ENCODE measurements at places on chromosomes 6 and 20.
A peak's percentile ranks its signal among the peaks of the same experiment; 100 is the strongest.

DNA sequence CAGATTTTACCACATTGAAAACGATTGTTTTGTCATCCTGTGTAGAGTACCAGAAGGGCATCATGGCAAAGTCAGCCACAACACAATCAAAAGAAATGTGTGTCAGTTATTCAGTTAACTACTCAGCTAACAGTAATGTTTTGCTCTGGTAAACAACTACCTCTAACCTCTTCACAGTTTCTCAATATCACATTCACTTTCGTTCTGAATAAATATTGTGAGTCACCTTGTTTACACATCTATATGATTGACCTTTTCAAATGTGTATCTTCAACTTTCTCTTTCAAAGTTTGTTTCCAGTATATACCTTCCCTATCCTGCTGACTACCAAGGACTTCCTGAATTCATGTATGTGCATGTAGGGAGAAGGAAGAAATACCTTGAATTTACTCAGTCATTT is 216.6 kb upstream of the UFL1 start:
- DNase-seq, result no peak

DNA sequence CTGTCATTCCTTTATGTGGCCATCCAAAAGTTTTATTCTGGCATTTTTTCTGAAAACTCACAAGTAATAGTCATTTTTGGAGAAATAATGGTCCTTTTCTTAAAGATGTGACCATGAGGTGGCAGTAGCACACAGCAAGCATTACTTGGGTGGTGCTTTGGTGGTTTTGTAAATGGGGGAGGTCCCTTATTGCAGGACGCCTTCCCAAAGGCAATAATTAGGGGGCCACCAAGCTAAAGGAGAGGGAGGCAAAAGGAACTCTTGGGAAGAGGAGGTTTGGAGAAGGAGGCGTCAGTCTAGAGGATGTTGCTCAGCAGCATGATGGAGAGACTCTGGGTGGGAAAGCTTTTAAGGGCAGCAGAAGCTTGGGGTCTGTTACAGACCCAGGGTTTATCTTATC is 422.6 kb upstream of the MMS22L start:
- no peak for DNase-seq

DNA sequence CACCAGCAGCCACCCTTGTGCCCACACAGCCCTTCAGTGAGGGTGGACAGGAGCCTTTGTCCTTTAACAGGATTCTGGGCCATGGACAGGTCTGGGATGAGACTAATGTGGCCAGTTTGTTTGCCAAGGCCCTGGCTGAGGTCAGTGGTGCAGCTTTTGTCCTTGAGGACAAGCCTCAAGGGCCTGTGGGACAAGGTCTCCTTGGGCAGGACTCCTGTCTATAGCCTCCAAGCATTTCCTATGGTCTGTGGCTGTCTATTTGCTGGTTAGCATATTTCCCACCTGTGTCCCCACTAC is 44.1 kb downstream of the SUN5 start:
- no peak for DNase-seq

GRCh38 chr6:3746119-3746691 is 5.3 kb downstream of the PXDC1 start:
- no peak for DNase-seq

GRCh38 chr20:35120012-35120701 is 27.0 kb downstream of the EDEM2 start:
- peak; percentile 86 for DNase-seq

- no peak for DNase-seq
Observed at GRCh38 chr6:84228198-84228543, 728 bp upstream of the CEP162 start.

DNA sequence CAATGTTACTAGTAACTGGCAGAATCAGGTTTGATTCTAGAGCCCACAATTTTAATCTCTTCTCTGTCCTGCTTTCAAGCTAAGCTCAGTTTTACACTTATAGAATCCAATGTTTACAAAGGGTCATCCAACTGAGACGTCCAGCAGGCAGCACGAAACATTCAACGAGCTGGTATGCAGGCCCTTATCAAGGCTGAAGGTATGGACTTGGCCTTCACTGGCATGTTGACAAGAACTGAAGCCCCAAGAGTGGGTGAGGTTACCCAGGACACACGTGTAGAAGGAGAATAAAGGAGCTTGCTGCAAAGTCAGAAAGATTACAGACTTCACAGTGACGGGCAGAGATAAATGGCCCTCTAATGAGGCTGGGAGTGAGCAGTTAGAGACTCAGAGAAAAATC is 187.4 kb downstream of the KIF16B start:
- DNase-seq, result no peak

- no peak for DNase-seq
Observed at GRCh38 chr6:25060522-25060921, 124.8 kb upstream of the RIPOR2 start.

DNA sequence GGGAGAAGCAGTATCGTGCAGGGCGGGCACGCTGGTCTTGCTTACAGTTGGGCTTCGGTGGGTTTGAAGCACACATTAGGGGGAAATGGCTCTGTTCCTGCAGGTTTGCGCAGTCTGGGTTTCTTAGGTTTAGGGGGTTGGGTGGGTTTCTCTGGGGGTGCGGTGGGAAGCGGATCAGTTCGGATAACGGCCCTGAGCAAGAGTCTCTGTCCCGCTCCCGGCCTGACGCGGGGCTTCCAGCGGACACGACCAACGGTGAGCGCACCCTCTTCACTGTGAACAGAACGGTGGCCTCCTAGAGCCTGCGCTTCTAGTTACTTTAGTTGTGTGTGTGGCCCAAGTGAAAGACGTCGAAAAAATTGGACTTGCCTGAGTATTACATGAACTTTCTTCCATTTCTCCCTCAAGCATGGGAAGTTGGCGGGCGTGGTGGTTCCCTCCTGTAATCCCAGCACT is 635 bp upstream of the ELOVL2 start:
- no peak for DNase-seq

DNA sequence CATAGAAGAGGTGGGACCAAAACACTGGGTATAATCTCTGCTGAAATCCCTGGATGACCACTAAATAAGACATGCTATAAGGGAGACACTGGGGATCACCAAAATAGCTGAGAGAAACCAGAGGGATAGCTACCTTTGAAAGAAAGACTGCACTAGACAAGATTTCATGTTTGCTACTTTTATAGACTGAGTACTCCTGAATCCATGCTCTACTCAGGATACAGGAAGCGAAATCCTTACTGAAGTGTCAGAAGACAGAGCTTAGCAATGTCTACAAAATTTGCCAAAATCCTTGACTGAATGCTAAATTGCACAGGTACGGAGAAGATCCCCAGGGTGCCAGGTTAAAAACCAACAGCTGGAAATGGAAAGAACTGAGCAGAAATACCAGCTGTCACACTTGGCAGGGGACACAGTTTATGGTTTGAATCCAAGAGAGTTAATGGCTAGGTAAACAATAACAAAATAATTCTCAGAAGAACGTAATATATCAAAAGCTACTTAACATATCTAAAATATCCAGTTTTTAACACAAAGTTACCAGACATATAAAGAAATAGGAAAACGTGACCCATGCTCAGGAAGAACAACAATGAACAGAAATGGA is 125.4 kb downstream of the MAN1A1 start:
- DNase-seq, result no peak

DNA sequence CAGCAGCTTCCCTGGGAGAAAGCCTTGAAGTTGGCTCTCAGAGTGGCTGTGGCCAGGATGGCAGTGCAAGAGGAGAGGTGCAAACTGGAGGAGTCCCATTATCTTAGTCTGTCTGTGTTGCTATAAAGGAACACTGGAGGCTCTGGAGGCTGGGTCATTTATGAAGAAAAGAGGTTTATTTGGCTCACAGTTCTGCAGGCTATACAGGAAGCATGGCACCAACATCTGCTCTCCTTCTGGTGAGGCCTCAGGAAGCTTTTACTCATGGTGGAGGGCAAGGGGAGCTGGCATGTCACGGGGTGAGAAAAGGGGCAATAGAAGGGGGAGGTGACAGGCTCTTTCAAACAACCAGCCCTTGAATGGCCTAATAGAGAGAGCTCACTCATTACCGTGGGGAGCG is 47.1 kb downstream of the PSMG4 start:
- DNase-seq, result no peak

DNA sequence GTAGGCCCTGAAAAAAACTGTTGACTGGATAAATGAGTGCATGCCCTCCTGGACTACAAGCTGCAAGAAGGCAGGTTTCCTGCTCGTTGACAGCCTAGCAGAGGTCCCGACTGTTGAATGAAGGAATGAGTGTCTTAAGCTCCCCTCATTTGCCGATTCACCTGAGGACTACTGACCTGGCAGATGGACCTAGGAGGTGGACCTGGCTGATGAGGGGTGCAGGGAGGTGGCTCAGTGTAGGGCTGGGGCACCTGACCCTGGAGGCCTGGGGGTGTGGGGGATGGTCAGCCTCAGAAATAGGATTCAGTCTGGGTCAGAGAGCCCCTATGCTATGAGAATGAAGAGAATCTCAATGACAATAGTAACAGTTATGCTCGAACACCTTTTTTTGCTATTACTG is 11.6 kb upstream of the TFAP2C start:
- no peak for DNase-seq

- DNase-seq, result no peak
Observed at GRCh38 chr6:88483424-88483823, 317.3 kb upstream of the CNR1 start.
